ENCODE measurements at places on chromosomes 2 and 18.
A peak's percentile ranks its signal among the peaks of the same experiment; 100 is the strongest.

DNA sequence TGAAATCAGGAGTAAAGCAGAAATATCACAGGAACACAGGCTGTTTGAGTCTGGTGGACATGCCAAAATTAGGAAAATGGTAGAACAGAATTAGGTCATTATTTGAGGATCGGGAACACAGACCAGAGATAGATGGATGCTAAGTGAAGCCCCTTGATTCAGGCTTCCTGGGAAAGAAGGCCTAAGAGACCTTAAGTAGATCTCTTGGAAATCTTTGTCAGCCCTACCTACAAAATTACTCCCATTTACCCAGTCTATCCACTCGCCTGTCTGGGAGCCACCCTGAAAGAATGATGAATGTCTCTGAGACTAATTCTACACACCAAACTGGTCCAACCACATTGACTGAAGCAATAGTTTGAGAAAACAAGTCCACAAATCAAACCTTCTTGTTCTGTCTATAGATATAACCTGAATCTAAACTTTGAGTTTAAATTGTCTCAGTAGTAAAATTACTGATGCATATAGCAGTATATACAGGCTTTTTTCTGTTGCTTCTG is 36.6 kb upstream of the TANK start:
- no peak for DNase-seq

DNA sequence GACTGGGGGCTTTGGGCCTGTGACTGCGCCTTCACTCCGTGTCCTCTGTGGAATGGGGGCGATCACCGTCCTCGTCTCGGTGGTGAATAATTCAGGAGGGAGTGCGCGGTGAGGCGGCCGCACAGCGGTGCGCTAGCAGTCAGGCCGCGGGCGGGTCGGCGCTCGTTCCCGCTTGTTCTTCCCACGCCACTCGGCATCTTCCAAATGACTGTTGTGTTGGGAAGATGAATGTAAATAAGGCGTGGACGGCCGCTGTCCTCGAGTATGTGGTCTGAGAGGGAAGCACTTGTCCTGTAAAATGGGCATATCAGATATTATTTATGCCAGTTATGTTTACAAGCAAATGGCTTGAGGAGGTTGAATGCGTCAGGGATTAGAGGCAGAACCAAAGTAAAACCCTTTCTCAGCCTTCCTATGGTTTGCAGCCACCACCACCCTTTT is 608 bp upstream of the VPS4B start:
- DNase-seq, result no peak

GRCh38 chr2:134154246-134154645 is 99.6 kb upstream of the MGAT5 start:
- DNase-seq, result no peak

DNA sequence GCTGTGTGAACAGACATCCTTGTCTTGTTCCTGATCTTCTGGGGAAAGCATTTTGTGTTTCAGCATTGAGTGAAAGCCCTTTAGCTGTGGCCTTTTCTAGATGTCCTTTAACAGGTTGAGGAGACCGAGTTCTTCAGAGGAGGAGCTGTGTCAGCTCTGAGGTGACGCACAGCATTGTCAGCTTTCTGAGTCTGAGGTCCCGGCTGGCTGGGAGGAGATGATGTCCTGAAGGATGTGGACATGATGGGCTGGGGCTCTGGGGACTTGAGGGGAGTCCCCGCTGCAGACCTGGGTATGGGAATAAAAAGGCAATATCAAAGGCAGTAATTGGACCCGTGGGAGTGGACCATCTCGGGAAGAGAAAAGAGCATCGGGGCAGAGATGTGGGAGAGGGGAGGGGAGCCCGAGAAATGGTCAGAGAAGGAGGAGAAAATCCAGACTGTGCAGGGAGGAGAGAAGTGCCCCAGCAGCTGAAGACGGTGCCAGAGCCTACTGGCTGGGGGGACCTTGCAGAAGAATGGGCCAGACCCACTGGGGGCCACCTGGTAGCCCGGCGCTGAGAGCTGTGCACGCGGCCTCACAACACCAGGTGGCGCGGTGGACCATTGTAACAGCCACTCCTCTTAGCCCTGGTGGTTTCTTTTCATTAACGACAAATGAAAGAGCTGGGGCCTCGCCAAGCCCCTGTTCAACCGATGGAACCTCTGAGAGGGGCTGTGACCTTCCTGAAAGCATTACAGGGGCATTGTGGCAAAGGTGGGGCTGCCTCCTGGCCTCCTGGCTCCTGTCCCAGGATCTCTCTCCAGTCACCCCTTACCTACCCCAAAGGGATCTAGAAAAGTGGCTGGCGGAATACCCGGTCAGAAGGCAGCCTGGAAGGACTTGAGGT is 61.6 kb downstream of the ST3GAL5 start:
- peak; percentile 93 for DNase-seq

- DNase-seq, result peak; percentile 11
Measured at GRCh38 chr2:127034051-127034450, 72.9 kb downstream of the BIN1 start.

All from activated CD8-positive, alpha-beta memory T cell treated with anti-CD3 and anti-CD28 coated beads for 24 hours (primary cell).